ENCODE measurements at places on chromosomes 5 and 9.

GRCh38 chr5:167143716-167144115, 1147.7 kb upstream of the WWC1 start:
- no peak for DNase-seq

- no peak for DNase-seq
Measured at GRCh38 chr5:151480384-151481293, 33.2 kb downstream of the SLC36A1 start.

- no peak for DNase-seq
Measured at GRCh38 chr5:55732585-55732984, 5.3 kb upstream of the DDX4 start.

DNA sequence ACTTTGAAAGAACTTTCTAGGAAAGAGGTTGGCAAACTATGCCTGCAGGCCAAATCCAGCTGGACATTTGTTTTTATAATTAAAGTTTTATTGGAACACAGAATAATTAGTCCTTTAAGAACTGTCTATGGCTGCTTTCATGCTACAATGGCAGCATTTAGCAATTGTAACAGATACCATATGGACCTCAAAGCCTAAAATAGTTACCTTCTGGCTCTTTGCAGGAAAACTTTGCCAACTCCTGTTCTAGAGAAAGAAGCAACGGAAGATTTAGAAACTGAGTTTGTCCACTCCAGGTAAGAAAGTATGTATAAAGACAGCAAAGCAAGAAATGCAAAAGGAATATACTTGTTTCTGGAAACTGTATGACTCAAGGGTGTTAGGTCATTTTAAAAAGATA, 281.7 kb upstream of the TRPM3 start:
- no peak for DNase-seq

DNA sequence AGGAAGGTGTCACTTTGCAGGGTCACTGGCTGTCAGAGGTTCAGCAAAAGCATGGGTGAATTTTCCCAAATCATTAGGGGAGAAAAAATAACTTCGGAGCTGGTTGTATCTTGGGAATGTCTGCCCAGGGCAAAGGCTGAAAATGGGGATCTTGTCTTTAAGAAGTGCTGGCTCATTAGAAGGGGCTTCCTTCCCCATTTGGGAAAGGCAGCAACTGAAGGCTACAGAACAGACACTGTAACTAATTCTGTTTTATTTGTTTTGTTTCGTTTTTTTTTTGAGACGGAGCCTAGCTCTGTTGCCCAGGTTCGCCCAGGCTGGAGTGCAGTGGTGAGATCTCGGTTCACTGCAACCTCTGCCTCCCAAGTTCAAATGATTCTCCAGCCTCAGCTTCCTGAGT, 70.3 kb upstream of the PCA3 start:
- DNase-seq, result no peak

DNA sequence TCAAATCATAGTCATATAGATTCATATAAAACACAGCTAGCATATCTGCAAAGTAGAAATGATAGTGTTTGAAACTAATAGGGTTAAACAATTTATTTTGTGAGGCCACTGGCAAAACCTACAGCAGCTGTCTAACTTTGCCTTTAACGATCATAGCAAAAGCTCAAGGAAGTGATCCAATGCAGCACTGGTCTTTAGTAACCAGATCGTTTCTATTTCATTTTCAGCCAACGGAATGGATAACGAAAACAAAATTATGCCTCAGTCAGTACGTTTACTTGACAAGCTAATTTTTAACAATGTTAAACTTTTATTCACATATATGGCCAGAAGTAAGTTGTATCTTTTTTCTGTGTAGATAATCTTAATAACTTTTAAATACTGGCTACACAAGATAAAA, 17.7 kb downstream of the MLLT3 start:
- no peak for DNase-seq

- DNase-seq, result no peak
Measured at GRCh38 chr5:27009540-27009915, 28.9 kb downstream of the CDH9 start.

DNA sequence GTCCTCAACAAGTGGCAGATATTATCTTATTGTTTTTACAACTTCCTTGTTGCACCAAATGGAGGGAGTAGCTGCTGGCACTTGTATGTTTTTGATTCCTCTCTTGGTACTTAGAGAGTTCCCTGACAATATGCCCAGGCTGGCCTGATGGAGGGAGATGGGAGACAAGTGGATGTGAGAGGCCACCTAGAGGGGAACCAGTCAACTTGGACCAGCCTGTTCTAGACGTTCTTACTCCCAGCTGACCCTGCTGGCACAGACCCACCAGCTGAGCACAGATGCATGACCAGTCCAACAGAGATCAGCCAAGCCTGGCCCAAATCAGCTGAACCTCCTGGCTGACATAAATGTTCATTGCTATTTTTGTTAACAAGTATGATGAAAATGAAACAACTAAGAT, 60.9 kb upstream of the GDNF start:
- DNase-seq, result no peak

- no peak for DNase-seq
Measured at GRCh38 chr9:20112205-20112783, 323.5 kb upstream of the SLC24A2 start.

DNA sequence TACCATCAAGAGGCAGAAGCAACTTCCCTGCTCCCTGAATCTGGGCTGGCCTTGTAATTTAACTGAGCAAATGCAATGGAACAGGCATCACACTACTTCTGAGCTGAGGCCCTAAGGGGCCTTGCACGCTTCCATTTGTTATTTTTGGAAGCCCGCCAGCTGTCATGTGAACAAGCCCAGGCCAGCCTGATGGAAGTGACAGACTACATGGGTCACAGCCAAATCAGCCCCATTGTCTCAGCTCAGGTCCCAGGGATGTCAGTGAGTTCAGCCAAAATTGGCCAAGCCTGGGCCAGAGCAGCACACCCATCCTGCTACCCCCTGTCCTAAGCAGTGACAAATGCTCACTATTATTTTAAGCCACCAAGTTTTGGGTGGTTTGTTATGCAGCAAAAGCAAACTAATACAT, 72.8 kb downstream of the PRRT1B start:
- no peak for DNase-seq

DNA sequence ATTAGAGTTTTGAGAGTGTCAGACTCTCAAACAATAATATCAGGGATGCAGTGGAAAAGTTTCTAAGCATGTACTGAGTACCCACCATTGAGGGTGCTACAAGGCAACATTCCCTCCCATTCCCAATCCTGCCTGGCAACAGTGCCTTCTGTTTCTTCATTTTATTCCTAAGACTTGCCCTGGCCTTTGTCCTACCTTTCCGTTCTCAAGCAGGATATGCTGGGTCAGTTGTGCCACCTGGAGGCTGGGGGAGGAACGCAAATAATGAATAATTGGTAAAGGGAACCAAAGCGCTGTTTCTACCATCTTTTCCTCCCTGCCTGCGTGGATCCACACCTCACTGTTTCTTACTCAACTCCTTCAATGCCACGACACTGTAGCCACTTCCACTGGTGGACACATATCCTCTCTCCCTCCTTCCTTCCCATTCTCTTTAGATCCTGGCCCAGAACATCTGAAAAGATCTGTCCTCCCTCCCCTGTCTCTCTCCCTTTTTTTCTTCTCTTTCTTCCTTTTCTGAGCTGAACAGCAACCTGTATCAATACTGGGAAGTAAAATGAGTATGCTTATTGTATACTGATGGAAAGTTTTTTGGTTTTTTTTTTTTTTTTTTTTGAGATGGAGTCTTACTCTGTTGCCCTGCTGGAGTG, 149.5 kb downstream of the C9orf152 start:
- peak; percentile 25 for DNase-seq
